Ammon's horn (tissue), 1 donor: ENCODE measurements at places on chromosomes 6 and 20.

- DNase-seq: no peak
These were observed 12.2 kb upstream of the AKIRIN2 start for GRCh38 chr6:87714093-87714842.

DNA sequence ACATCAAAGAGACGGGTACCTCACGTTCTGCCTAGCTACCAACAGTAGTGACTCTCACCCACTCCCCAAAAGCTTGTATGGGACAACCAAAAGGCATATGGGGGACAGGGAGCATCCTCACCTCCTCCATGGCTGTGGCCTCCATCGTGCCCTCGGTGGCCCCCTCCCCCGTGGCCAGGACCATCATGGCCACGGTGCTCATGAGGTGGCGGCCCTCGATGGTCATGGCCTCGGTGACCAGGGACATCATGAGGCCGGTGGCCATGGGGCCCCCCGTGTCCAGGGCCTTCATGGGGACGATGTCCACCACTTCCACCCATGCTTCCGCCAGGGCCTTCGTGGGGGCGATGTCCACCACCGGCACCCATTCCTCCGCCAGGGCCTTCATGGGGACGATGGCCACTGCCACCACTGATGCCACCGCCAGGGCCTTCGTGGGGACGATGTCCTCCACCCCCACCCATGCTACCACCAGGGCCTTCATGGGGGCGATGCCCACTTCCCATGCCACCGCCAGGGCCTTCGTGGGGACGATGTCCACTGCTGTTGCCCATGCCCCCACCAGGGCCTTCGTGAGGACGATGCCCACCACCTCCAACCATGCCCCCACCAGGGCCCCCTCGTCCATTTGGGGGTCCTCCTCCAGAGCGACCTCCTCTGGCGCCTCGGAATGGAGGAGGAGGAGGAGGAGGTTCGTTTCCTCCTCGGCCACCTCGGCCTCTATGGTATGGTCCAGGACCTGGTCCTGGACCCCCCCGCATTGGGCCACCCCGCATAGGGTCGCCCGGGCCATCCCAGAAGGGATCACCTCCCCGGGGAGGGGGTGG, 15.0 kb downstream of the PPP1R10 start:
- DNase-seq: no peak

DNA sequence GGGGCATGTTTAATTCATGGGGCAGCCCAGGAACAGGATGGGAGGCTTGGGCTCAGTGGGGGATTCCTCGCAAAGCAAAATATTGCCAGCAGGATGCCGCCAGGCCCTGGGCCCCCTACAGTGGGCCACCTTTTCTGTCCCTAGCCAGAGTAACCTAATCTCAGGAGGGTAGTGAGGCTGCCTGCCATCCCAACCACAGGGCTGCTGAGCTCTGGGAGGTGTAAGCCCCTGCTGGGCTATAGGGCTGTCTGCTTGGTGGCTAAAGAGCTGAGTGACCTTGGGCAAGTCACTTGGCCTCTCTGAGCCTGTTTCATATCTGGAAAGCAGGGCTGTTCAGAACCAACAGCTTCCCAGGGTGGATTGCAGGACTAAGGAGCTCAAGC, 35.7 kb upstream of the CDH22 start:
- DNase-seq: no peak

DNA sequence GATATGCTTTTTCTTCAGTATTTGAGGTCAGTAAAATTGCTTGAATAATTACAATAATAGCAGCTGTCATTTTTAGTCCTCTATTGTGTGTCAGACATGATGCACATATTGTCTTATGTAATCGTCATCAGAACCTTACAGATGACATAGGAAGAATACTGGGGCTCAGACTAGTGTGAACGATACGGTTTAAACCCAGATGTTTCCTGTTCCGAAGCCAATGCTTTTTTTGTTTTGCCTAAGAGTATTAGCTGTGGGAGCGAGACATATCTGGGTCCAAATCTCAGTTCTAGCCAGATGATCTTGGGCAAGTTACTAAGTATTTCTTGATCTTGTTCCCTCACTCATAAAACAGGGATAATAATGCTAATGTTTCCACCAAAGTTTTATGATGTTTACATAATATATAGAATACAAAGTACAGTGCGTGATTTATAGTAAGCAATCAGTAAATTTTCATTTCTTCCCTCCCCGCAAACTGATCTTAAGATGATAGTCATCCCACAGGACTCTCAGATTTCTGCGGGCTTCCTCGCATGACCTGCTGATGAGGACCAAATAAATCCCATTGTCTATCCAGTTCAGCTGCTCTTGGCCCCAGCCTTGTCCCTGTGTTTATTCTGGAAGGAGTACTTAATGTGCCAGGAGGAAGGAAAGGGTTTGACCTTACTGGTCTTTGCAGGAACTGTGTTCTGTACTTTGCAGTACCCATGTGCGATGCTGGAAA, 98.2 kb downstream of the CAP2 start:
- no peak for DNase-seq

GRCh38 chr6:12442455-12442854, 152.3 kb downstream of the EDN1 start:
- DNase-seq: no peak

GRCh38 chr6:209432-210103, 82.7 kb upstream of the DUSP22 start:
- no peak for DNase-seq

DNA sequence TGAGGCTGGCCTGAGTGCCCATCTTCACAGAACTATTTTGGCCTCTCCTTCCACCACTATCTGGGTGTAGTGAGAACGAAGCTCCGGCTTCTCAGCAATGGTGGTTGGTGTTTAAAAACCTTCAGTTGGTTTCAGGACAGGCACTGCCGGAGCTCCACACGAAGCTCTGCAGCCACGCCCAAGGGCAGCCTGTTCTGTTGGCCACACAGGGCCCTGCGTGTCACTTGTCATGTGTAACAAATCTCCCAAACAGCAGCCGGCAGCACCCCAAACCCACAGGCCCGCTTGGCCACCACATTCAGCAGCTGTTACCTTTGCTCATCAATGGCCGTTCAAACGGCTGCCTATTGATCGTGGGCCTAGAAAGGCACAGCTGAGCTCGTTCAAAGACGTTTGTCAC, 97.5 kb downstream of the ERMARD start:
- DNase-seq: no peak

DNA sequence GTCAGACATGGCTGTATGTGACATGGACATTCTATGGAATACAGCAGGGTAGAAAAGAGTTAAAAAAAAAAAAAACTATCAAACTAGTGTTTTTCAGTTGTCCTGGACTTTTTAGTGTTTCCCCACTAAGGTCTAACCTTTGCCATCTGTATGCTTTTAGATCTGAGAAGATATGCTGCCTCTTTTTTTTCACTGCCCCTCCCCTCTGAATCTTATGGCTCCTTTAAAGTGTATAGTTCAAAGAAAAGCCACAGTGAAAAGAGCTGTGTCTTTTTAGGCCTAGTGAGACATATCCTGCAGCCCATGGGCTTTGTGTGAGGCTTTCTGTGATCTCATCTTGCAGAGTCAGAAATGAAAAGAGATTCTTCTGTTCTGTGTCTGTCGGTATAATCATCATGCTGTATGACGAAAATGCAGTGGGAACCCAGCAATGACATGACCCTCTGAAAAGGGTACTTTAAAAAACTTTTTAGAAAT, 29.3 kb downstream of the ADGRG6 start:
- DNase-seq: no peak

DNA sequence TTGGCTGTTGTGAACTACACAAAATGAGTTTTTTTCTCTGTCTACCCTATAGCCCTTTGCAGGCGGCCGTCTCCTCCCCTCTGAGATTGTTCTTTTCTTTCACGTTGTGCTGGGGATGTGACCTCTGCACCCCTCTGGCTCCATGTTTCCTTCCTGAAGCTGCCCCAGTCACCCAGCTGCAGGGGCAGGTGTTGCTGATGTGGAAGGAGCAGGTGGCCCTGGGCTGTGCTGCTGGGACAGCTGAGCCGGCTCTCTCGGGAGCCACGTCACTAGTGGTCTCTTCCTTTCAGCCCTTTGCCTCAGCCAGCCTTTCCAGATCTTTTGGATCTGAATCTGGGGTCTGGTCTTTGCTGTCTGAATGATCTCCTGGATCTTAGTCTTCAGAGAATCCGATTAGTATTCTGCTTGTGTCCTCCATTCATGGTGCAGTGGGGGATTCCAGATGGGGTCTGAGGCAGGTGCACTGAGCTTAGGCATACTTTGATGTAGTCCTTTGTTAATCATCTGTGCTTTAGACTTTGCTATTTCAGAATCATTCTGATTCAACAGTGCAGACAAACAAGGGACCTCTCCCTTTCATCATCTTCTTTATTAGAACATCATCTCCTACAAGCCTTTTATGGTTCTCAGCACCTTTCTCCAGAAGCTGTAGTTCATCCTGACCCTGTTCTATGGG, 31.4 kb downstream of the TMEM181 start:
- DNase-seq: no peak

- DNase-seq: no peak
These were observed 11.1 kb upstream of the LSM14B start for GRCh38 chr20:62111148-62111547.

DNA sequence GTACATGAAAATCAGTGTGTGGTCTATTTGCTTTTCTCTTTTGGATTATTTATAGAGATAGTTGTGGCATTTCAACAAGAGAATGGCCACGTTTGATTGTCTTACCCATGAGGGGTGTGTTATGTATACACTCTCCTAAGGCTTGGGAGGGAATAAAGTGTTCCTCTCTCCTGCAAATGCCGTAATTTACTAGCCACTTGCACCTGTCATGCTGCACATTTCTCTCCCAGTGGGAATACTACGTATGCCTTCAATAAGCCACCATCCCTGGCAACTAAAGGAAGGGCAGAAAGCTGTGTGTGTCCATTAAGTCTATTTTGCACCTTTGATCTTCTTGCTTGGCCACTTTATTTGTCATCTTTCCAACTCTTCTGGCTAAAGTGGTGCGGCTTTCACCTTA, 541.2 kb downstream of the QKI start:
- DNase-seq: no peak

GRCh38 chr20:46333161-46333991, 25.1 kb upstream of the CDH22 start:
- no peak for DNase-seq

- no peak for DNase-seq
These were observed 510.7 kb upstream of the SULF2 start for GRCh38 chr20:48295966-48296421.

GRCh38 chr6:165732696-165733488, 69.9 kb upstream of the PDE10A start:
- no peak for DNase-seq

GRCh38 chr6:133626096-133626666, 262.7 kb upstream of the TCF21 start:
- no peak for DNase-seq

DNA sequence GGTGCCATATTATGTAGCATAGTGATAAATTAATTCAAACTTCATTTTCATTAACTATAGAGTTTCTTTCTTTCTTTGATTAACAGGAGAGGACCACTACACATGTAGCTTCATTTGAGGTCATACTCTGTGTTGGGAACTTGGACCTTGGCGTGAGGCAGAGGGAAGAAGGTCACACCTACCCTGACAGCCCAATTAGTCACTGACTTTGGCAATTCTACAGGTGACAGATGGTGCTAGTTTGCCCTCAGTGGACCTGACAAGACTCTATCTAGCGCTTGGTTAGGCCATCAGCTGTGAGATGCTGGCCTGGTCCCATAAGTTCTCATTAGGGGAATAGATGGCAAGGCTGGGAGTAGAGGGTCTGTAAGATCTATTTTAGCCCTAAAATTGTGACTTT, 14.2 kb downstream of the SLX4IP start:
- no peak for DNase-seq

- DNase-seq: peak; percentile 91
These were observed 32.2 kb upstream of the ID1 start for GRCh38 chr20:31572701-31573554.

DNA sequence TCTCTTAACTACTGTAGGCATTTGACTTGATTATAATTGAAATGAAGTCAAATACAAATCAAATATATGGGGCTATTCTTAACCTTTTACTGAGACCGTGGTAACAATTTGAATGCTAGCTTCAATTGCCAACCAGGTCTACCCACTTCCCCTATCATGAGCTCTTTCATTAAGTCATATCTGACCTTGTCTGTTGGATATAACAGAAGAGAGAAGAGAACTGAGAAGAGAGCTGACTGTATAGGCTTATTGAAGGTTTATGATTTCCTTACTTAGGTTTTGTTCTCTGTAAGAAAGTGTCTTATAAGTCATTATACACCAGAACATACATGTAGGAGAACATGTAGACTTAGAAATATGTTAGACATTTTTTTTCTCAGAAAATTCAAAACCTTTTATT, 549.4 kb downstream of the COL12A1 start:
- DNase-seq: no peak

DNA sequence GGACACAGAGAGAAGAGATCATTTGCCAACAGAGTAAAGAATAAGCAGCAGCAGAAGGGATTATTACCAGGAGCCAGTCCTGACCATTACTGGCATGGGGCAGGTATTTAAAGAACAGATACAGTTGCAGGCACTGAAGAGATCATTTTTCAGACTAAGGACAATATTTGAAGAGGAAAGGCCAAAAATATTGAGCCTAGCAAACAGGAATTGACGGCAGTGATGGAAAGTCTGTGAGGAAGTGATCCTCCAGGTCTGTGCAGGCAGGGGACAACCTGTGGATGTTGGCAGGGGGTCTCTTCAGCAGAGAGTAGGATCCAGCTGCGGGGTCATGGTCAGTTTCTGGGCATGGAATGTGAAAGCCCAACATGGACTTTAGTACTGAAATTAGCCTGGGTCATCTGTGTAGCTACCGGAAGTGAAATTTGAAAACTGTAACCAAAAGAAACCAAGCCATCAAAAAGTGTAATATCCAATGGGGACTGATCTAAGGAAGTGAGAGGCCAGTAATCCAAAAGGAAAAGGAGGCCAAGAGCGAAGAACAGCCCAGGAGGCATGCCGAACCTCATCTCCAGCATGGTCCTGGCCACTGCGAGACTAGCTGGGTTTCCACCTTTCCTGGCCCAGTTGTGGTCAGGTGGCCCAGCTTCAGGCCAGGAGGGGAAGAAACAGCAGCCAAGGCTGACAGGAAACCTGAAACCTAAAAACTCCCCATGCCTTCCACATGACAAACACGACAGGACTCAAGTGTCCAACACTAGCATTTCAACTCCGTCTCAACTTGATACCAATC, 115.1 kb upstream of the TNFAIP3 start:
- DNase-seq: no peak

DNA sequence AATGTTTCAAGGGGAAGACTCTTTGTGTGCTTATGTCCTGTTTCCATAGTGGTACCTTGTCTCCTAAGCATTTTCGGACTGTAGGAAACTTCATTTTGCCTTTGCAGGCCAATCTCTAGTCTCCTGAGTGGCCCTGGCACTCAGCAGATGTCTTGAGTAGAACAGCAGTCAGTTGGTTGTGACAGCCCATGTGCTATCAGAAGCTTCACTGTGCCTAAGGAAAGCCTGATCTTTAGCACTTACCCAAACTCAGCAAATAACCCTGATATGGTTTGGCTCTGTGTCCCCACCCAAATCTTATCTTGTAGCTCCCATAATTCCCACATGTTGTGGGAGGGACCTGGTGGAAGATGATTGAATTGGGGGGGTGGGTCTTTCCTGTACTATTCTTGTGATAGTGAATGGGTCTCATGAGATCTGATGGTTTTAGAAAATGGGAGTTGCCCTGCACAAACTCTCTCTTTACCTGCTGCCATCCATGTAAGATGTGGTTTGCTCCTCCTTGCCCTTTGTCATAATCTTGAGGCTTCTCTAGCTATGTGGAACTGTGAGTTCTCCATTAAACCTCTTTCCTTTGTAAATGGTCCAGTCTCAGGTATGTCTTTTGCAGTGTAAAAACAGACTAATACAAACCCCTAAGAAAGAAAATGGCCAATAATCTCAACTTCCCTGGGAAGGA, 15.9 kb upstream of the SRPK1 start:
- DNase-seq: no peak
